Activated CD4-positive, alpha-beta memory T cell treated with anti-CD3 and anti-CD28 coated beads, Interleukin-2, amount 10 ng/mL, durations not matched to agents 7 days and 5 days (primary cell): ENCODE measurements at places on chromosomes 3 and 15. TPM values are rescaled to one million over a fixed set of nuclear protein-coding genes. Genes with fewer than 3 reads are reported as not detected.
A peak's percentile ranks its signal among the peaks of the same experiment; 100 is the strongest.

GRCh38 chr3:172046268-172046915 lies 7.0 kb downstream of the FNDC3B start:
- no peak overlapping the region for H3K27ac ChIP-seq
- H3K36me3 ChIP-seq, result peaks cover 24% of the 10 kb centered on the region
- DNase-seq, result no peak
- H3K27me3 ChIP-seq, result no peaks in the 10 kb centered on the region

DNA sequence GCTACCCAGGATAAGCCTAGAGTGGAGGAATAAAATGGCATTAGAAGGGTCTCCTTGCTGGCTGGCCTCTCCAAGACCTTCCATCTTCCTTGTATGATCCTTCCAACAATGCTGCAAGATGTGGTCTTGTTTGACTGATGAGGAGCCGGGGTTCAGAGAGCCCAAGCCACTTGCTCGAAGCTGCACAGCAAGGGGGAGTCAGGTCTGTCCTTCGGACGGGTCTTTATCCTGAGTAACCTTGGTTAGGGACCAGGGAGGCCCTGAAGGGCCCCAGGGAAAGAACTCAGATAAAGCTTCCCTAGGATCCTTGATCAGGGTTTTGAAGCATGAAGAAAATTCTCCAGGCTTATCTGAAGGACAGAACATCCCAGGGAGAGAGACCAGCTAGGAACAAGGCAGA lies 7.0 kb upstream of the DNAJB8 start:
- no peaks in the 10 kb centered on the region for H3K36me3 ChIP-seq
- DNase-seq, result no peak
- peaks cover 2% of the 10 kb centered on the region for H3K4me1 ChIP-seq
- H3K27ac ChIP-seq, result no peak overlapping the region

DNA sequence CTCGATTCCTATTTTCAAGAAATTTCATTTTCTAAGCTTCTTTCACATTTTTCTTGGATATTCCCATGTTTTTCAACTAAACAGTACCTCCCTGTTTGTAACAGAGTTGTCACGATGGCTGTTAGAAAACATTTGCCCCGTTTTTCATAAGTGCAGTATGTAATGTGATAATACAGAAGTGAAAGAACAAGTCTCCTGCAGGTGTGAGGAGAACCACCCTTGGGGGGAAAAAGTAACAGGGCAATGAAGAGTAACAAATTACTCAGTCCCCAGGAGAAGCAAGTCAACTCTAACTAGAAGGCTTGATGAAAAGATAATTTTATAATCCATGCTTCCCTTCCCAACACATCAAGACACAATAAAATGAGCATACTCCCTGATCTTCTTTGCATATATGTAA lies 493.3 kb downstream of the FOXP1 start:
- H3K4me1 ChIP-seq, result peaks cover 52% of the 10 kb centered on the region
- peaks cover 28% of the 10 kb centered on the region for H3K36me3 ChIP-seq
- H3K4me3 ChIP-seq, result no peak overlapping the region
- peaks cover 2% of the 10 kb centered on the region for H3K27me3 ChIP-seq
- no peak overlapping the region for H3K27ac ChIP-seq

GRCh38 chr15:67839499-67839928 lies 331 bp downstream of the RNU6-1 start:
- DNase-seq, result no peak
- peak overlapping the region; percentile 90 for H3K27ac ChIP-seq
- peaks cover 6% of the 10 kb centered on the region for H3K36me3 ChIP-seq
- peak overlapping the region; percentile 85 for H3K4me3 ChIP-seq

DNA sequence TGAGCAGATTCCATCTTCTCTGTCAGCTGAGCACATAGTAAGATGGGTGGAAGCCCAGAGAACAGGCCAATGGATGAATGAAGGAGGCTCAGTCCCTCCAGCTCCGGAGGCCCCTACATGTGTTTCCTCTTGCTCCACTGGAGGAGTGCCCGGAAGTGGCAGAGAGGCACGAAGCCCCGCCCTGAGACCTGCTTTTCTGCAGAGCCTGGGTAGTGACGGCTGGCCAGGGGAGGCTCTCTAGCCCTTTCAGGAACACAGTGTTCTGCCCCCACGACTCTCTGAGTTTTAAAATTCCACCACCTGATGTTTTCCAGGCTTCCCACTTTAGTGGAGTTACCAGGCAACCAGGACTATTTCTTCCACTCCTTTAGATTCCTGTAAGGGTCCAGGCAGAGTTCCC lies 149.4 kb upstream of the SLC6A11 start:
- no peak overlapping the region for H3K27ac ChIP-seq
- no peak overlapping the region for H3K4me3 ChIP-seq
- H3K36me3 ChIP-seq, result no peaks in the 10 kb centered on the region
- peaks cover 12% of the 10 kb centered on the region for H3K27me3 ChIP-seq
- DNase-seq, result peak; percentile 22

DNA sequence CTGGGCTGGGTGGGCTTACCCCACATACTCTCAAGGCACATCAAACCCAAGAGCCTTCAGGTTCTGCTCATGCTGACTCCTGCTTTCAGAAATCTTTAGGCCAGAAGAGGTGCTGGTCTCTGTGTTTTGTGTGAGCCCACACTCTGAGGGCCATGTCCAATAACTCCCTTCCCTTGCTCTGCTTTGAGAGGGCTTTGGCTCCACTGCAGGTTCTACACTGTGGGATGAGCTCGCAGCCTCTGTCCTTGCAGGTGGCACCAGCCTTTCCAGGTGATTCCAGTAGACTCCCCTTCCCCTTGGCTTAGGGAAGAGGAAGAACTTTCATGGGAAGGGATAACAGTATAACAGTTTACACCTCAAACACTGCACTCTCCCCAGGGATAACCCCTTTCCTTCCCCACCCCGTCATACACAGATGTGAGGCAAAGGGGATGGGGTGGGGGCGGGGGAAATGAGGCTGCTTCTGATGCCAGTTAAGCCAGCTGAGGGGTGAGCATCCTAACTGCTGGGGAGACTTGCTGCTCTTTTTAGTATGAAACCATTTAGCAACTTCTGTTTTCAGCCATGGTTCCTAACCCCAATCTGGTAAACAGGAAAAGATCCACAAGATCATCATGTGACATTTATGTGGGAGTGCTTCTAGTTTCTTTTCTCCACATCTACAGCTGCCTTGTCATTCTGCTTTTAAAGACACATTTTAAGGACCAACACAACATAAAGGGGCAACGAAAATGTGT lies 262.4 kb downstream of the SLC9A9 start:
- no peak for DNase-seq
- H3K27me3 ChIP-seq, result no peaks in the 10 kb centered on the region
- no peaks in the 10 kb centered on the region for H3K36me3 ChIP-seq
- no peak overlapping the region for H3K4me3 ChIP-seq

VPS18 gene
- 16.3 TPM for total RNA-seq

LRRC2 gene
- total RNA-seq, result 0.43 TPM

CSPG5 gene
- 0.40 TPM for total RNA-seq

DNA sequence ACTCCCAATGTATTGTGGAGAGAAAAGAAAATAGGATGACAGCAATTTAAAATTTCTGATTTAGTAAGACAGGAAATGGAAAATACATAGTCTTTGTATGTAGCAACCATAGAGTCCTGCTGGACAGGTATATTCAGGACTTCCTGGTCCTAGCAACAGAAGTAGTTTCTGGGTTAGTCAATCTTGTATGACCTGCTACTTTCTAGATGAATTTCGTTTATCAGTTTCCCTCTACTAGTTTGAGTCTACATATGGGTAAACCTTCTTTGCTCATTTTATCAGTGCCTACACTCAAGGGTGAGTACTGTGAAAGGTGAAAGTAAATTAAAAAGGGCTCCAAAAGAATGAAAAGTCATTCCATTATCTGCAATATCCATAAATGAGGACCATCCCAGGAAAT lies 309.8 kb downstream of the UNC13C start:
- H3K4me1 ChIP-seq, result peaks cover 1% of the 10 kb centered on the region
- no peak overlapping the region for H3K4me3 ChIP-seq
- no peaks in the 10 kb centered on the region for H3K27me3 ChIP-seq
- H3K27ac ChIP-seq, result no peak overlapping the region
- no peak for DNase-seq
- no peaks in the 10 kb centered on the region for H3K36me3 ChIP-seq

- no peak for DNase-seq
- no peak overlapping the region for H3K4me3 ChIP-seq
- no peaks in the 10 kb centered on the region for H3K36me3 ChIP-seq
- H3K27ac ChIP-seq, result no peak overlapping the region
Measured at GRCh38 chr3:117788061-117788460, 1078.5 kb downstream of the TUSC7 start.

FAM3D gene
- not detected for total RNA-seq

DNA sequence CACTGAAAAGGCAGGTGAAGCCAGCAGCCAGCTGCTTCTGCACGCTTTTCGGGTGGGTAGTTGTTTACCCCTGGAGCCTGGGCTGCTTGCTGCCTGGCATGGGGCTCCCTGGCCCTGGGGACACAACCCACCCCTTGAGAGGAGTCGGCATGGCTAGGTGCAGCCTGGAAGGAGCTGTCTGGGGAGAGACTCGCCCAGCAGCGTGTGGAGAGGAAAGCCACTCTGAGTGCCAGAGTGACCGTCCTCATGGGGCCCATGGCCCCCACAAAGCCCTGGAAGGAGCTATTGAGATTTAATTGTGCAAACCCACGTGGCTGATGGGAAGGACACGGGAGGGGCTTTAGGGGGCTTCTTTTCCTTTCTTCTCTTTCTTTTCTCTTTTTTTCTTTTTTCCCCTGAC lies 137.5 kb downstream of the OPA1 start:
- H3K27ac ChIP-seq, result no peak overlapping the region
- H3K4me1 ChIP-seq, result no peaks in the 10 kb centered on the region
- no peaks in the 10 kb centered on the region for H3K36me3 ChIP-seq
- peaks cover 6% of the 10 kb centered on the region for H3K27me3 ChIP-seq

- H3K4me1 ChIP-seq, result no peaks in the 10 kb centered on the region
- no peak overlapping the region for H3K27ac ChIP-seq
- H3K4me3 ChIP-seq, result no peak overlapping the region
- H3K36me3 ChIP-seq, result no peaks in the 10 kb centered on the region
- H3K27me3 ChIP-seq, result peaks cover 4% of the 10 kb centered on the region
Measured at GRCh38 chr15:39729500-39729899, 53.1 kb downstream of the FSIP1 start.

DNA sequence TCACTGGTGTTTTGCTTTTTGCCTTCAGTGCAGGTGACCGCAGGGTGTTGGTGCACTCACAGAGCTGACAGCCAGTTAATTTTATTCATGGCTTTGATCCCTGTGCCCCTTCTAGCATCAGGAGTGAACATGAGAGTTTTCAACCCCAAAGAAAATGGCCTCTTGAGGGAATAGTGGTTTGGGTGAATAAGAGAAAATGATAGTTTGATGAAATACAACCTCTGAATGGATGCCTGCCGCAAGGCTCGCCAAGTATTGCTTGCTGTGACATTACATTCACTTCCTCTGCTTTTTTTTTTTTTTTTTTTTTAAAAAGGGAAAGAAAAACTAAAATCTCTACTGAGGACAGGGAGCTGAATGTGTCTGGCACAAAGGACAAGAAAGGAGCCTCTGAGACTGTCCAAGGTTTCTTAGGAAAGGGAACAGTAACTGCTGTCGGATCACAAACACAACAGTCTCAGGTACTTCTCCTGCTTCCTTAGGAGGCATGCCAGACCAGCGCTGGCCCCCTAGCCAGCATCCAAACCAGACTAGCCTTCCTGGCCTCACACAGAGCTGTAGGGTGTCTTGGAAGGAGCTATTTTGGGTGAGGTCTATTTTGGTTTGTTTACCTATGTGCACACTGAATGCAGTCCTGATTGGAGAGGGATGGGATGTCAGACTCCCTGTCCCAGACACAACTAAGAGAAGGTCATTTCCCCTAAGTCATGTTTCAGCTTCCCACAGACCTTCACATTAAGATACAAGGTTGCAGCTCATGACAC lies 29.0 kb downstream of the CCDC80 start:
- no peak overlapping the region for H3K4me3 ChIP-seq
- no peak overlapping the region for H3K27ac ChIP-seq
- no peaks in the 10 kb centered on the region for H3K4me1 ChIP-seq
- DNase-seq, result no peak

- peaks cover 53% of the 10 kb centered on the region for H3K4me1 ChIP-seq
- H3K27ac ChIP-seq, result no peak overlapping the region
- H3K27me3 ChIP-seq, result peaks cover 16% of the 10 kb centered on the region
- peaks cover 6% of the 10 kb centered on the region for H3K36me3 ChIP-seq
- peak; percentile 27 for DNase-seq
Measured at GRCh38 chr15:59349680-59350420, 22.8 kb downstream of the MYO1E start.

CCR9 gene
- 0.28 TPM for total RNA-seq

- H3K27ac ChIP-seq, result no peak overlapping the region
- H3K4me3 ChIP-seq, result no peak overlapping the region
- peaks cover 19% of the 10 kb centered on the region for H3K4me1 ChIP-seq
- peaks cover 29% of the 10 kb centered on the region for H3K36me3 ChIP-seq
Measured at GRCh38 chr15:89111961-89112340, 23.7 kb downstream of the ABHD2 start.

- H3K27ac ChIP-seq, result no peak overlapping the region
- DNase-seq, result no peak
- no peaks in the 10 kb centered on the region for H3K36me3 ChIP-seq
- H3K4me1 ChIP-seq, result peaks cover 2% of the 10 kb centered on the region
- H3K4me3 ChIP-seq, result no peak overlapping the region
Measured at GRCh38 chr3:14784087-14784681, 34.6 kb upstream of the FGD5 start.

- H3K4me3 ChIP-seq, result no peak overlapping the region
- peaks cover 5% of the 10 kb centered on the region for H3K36me3 ChIP-seq
- no peaks in the 10 kb centered on the region for H3K27me3 ChIP-seq
- no peaks in the 10 kb centered on the region for H3K4me1 ChIP-seq
- DNase-seq, result no peak
- no peak overlapping the region for H3K27ac ChIP-seq
Measured at GRCh38 chr3:123498761-123499160, 49.9 kb upstream of the ADCY5 start.

DNA sequence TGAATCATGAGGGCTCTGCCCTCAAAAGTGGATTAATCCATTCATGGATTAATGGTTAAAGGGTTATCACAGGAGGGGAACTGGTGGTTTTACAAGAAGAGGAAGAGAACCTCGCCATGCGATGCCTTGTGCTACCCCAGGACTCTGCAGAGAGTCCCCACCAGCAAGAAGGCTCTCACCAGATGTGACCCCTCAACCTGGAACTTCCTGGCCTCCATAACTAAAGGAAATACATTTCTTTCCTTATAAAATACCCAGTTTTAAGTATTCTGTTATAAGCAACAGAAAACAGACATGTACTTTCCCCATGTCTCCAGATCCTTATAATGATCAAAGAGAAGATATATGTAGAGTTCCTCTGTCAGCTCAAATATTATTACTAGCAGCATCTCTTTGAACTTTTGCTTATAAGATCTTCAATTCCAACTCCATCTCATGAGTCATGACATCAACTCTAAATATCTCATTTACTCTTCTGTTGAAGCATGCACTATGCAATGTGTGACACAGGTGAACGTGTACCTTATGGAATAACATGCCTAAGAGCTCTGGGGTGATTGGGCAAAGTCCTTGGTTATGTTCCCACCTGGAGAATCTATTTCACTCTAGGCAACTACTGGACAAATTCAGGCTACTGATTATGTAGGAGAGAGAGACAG lies 37.5 kb upstream of the ZBTB38 start:
- no peak overlapping the region for H3K4me3 ChIP-seq
- no peak for DNase-seq
- H3K27me3 ChIP-seq, result no peaks in the 10 kb centered on the region

DNA sequence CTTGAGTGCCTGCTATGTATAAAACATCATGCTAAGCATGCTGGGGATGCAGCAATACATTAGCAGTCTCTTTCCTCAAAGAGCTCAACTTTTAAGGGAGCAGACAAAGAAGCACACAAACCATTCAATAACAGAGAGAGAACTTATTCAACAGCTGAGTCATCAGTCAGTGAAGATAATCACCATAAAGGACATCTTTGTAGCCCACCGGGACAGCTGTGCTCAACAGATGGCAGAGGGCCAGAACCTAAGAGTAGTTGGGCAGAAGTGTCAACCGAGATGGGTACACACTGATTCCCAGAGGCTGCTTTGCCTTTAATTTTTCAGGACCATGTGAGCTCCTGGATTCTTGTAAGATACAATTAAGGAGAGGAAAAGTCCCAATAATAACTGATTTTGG lies 4.2 kb upstream of the RAB8B start:
- no peak overlapping the region for H3K4me3 ChIP-seq
- DNase-seq, result no peak
- H3K27me3 ChIP-seq, result peaks cover 15% of the 10 kb centered on the region
- H3K4me1 ChIP-seq, result peaks cover 13% of the 10 kb centered on the region
